Tongue (tissue), 3 donors: ENCODE measurements at places on chromosomes 5 and 9. TPM values are rescaled to one million over a fixed set of nuclear protein-coding genes. Genes with fewer than 3 reads are reported as not detected.

IL5 gene
- total RNA-seq = not detected

GNA14 gene
- 5.9 TPM for total RNA-seq

CSF1R gene
- total RNA-seq = 21.6 TPM

ZNF79 gene
- total RNA-seq = 10.1 TPM

SLC4A9 gene
- 1.6 TPM for total RNA-seq

MAMDC2 gene
- 21.5 TPM for total RNA-seq

CYLC2 gene
- not detected for total RNA-seq

ZNF300 gene
- 7.8 TPM for total RNA-seq

BTNL8 gene
- total RNA-seq = not detected

SGCD gene
- total RNA-seq = 169 TPM

DNA sequence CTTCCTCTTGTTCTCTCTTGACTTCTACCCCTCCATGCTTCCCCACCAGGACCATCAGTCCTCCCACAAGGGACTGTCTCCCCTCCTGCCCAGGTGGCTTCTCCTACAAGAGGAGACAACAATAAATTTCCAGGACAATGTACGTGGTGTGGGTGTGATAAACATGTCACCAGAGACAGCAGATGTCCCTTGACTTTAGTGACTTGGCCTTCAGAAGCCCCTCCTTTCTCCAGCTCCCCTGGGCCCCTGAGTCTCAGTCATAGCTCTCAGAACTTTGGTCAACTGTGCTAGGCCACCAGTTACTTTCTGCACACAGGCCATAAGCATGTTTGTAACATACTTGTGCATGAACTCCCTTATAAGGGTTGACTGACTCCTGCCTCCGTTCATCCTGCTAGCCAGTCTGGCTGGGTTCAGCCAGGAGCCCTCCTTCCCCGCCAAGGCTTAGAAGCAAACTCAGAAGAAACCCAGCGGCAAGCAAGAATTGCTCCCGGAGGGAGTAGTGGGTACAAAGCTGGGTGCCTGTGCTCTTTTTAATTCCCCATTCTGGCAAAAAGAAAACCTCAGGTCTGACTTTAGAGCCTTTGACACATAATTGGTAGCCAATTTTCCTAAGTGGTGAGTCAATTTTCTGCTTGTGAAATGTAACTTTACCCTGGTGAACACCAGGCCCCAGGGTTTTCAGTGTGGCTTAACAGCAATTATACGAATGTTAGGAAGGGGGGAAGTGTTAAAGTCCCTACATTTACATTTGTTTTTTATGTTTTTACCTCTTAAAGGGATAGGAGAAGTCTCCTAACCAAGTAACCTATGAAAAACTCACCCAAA, 49.2 kb downstream of the EBF1 start:
- peak; percentile 36 for DNase-seq

DNA sequence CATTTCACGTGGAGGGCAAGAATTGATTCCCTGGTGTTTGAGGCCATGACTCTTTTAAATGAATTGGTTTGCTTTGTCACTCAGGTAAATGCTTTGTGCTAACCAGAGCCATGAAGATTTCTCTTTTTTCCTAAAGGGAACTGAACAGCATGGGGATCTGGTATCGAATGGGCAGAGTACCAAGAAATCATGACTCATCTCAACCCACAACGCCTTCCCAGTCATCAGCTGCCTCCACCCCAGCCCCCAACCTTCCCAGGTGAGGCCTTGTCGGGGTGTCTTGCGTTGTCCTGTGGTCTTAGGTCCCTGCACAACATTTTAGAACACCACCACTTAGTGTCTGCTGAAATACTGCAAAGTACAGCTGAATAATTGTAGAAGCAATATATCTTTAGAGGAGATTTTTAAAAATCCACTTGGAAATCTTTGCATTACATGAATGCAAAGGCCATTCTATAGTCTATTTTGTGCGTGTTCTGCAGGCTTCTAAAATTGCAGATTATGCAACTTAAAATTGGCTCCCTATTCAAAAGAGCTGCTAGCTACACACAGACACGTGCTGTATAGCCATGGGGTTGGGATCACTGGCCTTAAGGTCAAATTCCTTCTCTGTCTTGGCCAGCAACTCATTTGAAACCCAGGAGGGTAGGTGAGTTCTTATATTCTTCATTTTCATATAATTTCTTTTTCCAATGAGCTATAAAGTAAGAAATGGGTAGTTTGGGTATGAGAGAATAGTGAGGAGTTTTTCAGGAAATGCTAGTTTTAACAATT, 69.0 kb downstream of the MVB12B start:
- DNase-seq = no peak

- DNase-seq = no peak
Observed at GRCh38 chr9:95936579-95937075, 61.1 kb downstream of the ERCC6L2 start.

DNA sequence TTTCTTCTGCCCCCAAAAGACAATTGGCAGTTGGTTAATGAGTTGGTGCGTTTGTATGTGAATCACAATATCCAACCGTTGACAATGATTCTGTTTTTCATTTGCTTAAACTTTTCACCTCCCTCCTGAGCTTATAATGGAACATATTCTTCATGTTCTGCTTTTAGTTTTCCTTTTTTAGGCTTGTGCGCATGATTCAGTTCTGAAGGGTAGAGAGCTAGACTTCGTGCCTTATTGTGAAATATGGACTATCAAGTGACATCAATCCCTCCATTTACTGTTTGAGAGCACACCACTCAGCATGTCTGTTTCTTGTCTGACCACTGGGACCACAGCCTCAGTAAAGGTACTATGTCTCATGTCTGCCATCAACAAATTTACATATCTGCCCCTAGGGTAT, 30.5 kb upstream of the LPAR1 start:
- DNase-seq = peak; percentile 53

- no peak for DNase-seq
Observed at GRCh38 chr5:132466433-132467286, 23.9 kb downstream of the IRF1 start.

DNA sequence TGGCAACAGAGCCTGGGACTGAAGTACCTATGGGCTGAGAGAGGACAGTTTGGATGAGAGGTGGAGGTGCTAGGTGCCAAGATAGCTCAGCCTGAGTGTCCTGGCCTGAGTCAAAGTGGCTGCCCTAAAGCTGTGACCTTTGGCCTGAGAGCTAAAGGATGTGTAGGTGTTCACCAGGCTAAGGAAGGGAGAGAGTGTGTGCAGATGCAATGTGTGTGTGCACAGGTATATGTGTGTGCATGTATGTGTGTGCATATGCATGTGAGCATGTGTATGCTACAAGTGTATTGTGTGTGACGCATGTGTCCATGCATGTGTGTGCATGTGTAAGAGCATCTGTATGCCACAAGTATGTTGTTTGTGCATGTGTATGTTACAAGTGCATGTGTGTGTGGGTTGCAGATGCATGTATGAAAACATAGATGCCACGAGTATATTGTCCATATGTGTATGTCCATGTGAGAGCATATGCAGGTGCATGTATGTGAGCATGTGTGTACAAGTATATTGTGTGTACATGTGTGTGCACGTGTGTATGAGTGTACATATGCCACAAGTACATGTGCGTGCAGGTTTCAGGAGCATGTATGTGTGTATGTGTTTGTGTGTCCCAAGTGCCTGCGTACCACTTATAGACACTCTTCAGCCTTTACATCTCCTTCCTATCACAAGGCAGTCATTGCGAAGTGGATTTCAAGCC, 102.6 kb downstream of the SH3TC2 start:
- no peak for DNase-seq

DNA sequence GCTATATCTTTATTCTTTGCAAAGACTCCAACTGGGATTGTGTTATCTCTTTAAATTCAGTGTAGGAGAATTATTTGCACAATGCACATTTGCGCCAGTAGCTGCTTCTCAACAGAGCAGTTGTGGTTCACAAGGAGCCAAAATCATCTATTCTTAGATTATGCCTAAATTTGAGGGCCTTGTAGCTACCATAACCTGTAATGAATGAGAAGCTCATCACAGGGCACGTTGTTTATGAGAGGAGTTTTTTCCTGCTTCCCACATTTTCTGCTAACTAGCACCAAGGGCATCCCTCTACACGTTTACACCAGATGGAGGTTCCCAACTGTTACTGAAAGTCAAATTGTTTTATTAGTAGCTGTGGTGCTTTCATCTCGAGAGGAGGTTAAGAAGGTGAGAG, 322.4 kb downstream of the TMEM161B start:
- DNase-seq = no peak

DNA sequence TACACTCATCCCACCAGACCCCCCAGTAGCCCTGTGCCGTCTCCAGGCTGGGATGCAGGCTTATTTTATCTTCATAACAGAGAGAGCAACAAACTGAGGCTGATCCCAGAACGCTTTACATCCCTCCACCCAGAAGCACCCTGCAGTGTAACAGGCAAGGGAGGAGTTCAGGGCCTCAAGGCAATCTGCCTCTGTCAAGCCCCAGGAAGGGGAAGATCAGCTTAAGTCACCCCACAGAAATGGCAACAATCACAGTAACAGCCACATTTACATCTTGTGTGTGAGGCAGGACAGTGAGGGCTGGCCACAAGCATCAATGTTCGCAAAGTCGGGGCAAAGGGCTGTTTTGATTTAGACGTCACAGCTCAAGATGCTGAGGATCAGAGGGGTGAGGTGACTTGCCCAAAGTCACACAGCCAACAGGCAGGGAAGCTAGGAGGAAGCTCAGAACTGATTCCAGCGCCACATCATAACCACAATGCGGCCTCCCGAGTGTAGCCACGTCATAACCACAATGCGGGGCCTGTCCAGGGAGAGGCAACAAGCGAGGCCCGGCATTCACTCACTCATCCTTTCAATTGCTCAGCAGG, 14.4 kb downstream of the STK10 start:
- no peak for DNase-seq

GRCh38 chr9:91039125-91039834, 237.7 kb downstream of the SYK start:
- DNase-seq = no peak

DNA sequence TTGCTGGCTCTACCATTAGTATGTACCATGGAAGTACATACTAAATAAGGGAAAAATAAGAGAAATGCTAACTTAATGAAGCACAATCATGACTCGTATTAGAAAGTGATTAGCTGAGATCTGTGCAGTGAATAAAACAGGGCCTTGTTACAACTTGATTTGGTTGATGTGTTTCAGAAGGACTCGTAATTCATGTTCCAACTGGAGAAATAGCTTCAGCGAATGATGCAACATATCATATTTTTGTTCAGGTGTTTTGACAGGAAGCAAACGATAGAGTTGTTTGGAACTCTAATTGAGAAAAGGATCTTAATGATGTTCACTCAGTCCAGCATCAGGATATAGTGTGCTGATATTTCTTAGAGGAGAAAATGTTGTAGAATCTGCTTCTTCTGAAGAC, 474.6 kb upstream of the WWC1 start:
- no peak for DNase-seq

GRCh38 chr5:61313960-61314681, 17.9 kb upstream of the ZSWIM6 start:
- no peak for DNase-seq

DNA sequence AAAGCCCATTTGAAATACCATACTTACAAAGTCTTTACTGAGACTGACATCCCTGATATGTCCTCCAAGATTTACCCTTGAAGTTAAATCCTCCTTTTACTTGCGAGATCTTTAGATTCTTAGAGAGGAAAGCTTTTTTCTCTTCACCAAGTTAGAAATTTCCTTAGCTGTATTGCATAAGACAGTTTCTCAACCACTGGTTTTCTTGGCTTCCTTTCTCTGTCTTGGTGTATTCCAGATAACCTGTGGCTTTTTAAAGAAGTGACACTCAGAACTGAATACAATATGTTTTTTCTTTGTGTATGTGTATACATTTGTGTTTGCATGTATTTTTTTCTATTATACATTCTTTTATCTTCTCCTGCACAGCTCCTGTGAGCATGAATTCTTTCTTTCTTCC, 65.0 kb downstream of the SNCAIP start:
- no peak for DNase-seq

- no peak for DNase-seq
Observed at GRCh38 chr5:122656160-122656559, 118.7 kb upstream of the SNX2 start.

GRCh38 chr9:122107291-122107805, 14.2 kb upstream of the TTLL11 start:
- no peak for DNase-seq

- DNase-seq = no peak
Observed at GRCh38 chr9:17825265-17825659, 246.4 kb downstream of the SH3GL2 start.

DNA sequence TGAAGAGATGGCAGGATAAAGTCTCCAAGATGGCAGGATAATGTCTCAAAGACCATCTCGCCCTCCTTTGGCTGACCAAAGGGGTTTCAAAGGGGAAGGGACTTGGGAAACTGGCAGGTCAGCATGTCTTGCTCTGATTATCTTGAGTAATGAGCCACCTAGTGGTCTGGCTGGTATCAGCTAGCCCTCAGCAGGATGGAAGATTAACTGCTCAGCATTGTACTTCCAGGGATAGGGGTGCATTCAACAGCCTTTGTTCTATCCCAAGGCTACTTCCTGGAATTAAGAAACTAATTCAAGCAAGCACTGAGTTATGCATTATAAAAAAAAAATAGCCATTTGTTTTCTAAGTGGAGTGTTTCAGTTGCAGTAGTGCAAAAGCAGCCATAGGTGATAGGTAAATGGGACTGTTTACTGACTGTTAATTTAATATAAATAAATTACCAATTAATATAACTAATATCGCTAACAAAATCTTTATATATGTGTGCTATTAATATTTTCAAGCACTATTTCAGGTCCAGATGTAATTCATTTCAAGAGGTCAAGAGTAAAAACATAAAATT, 555.5 kb downstream of the CDH9 start:
- DNase-seq = peak; percentile 34

GRCh38 chr5:82396871-82397514, 118.8 kb upstream of the RPS23 start:
- DNase-seq = peak; percentile 87

- no peak for DNase-seq
Observed at GRCh38 chr9:14119694-14120514, 194.0 kb downstream of the NFIB start.

DNA sequence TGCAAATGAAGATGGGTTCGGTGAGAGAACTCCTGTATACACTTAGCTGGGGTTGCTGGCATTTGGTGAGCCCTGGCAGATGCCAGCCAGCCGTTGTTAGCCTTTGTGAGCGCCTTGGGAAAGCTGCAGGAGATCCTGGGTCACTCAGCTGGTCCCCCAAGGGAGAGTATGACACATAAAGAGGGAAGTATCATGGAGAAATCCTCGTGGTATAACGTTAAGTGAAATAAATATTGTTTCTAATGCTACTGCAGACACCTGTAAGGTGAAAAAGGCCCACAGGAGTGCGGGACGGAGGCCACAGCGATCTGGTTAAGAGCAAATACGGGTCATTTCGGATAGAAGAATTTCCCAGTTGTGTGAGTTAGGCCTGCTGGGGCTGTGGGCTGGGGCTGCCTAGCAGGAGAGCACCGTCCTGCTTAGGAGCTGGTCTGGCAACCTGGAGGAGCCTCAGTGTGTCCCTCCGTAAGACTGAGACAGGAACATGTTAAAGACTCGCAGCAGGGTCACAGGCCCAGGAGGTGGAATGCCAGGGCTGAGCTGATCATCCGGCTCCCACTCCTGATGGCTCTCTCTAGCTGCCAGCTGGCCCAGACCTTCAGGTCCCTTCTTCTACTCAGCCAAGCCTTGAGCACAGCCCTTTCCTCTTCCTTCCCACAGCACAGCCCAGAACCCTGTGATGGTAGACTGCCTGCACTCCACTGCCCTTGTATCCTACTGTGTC, 4.9 kb downstream of the NKX2-5 start:
- peak; percentile 54 for DNase-seq

- DNase-seq = peak; percentile 38
Observed at GRCh38 chr5:151591144-151591819, at the start of gene FAT2. TSS of gene FAT2 (minus strand) at chr5:151591331. CDS start at chr5:151568931, 22,400 bp downstream.

- peak; percentile 16 for DNase-seq
Observed at GRCh38 chr9:97046228-97046627, 7.3 kb upstream of the CTSV start.
